Nephron progenitor cell (in vitro differentiated cells): ENCODE measurements at places on chromosomes 1 and 21.

- DNase-seq: no peak
Observed at GRCh38 chr1:86365896-86366295, 30.2 kb downstream of the ODF2L start.

DNA sequence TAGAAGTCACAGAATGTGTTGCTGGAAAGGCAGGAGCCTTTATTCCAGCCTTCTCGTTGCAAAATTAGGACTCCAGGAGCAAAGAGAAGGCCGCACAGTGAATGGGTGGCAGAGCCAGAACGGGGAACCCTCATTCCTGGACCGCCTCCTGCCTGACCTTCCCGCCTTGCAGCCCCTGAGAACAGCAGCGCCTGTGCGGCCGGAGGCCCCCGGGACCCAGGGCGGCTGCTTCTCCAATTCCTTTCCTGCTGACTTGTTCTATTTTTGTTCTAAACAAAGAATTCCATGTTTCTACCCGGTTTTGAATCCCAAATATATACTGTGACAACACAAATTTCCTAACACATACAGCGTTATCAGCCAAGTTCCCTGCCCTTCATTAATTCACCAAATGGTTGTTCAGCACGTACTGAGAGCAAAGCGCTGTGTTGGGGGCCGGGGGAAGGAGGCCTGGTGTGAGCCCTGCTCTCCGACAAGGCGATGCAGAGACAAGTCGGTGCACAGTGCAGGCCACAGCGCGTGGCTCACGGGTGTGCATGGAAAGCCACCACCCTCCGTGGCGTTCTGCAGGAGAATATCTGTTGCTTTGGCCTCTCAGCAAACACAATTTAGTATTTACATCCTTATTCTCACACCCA is 31.9 kb upstream of the COL6A2 start:
- no peak for DNase-seq

DNA sequence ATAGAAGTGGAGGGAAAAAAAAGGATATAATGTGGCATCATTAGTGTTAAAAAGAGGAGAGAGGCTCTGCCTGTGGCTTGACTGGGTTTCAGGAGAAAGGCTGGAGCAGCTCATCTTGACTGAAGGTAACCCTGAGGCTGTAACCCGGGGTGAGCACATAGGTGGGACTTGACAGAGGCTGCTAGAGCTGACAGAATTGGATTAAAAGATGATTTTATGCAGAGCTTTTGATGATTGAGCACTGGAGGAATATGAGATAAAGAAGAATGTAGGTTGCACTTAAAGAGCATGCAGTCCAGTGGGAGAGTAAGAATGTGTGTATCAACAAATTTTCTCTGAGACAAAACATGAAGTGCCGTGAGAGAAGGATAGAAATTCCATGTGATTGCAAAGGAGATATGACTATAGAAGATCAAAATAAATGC is 17.3 kb downstream of the LAMC1 start:
- no peak for DNase-seq

DNA sequence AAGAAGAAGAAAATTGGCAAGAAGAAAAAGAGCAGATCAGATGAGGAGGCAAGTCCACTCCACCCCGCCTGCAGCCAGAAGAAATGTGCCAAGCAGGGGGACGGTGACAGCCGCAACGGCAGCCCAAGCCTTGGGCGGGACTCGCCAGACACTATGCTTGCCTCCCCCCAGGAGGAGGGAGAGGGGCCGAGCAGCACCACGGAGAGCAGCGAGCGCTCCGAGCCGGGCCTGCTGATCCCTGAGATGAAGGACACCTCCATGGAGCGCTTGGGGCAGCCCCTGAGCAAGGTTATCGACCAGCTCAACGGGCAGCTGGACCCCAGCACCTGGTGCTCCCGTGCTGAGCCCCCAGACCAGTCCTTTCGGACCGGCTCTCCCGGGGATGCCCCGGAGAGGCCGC is 9.0 kb upstream of the SLC25A34 start:
- DNase-seq: no peak

- DNase-seq: no peak
Observed at GRCh38 chr1:54462597-54463258, 56.5 kb upstream of the SSBP3 start.

- no peak for DNase-seq
Observed at GRCh38 chr1:27517907-27518718, 28.1 kb upstream of the WASF2 start.

DNA sequence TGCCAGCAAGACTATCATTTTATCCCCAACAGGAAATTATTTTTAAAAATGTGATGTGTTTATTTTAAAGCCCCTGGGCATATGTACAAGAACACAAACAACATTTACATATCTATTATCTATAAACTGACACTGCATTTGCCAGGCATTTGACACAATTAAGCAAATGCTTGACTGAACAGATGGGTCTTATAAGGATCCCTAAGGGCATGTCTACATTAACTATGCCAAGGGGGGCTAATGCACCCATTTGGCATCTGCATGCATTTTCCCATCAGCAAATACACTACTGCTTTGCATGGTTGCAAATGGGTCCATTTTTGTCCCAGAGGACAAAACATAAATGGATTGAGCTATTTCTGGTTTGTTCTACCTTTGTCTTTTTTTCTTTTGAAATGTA is 884.8 kb upstream of the B3GALT2 start:
- DNase-seq: no peak

GRCh38 chr1:227131193-227131592 is 187.1 kb downstream of the CDC42BPA start:
- DNase-seq: no peak

- no peak for DNase-seq
Observed at GRCh38 chr1:231751415-231751814, 124.8 kb downstream of the DISC1 start.

DNA sequence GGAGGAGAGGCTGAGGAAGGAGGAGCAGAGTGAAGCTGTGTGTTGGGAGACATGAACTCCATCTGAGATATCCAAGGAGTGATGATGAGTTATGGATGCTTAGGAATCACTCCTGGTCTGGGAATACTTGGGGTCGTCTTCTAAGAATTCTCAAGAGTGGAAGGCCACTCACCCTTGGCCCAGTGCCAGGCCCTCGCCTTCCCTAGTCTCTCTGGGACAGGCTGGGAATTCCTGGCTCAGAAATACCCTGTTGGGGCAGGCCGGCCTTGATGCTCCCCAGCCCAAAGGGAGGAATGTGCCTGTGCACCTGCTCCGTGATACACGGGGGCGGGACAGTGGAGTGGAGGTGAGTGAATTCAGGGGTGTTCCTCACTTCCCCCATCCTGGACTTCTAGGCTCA is 12.6 kb upstream of the LMNA start:
- DNase-seq: no peak
